ENCODE measurements at places on chromosomes 7 and 10.

- ATAC-seq: no peak
Measured at GRCh38 chr7:51882412-51882811, 565.8 kb upstream of the COBL start.

- no peak for ATAC-seq
Measured at GRCh38 chr10:28442403-28442802, 90.5 kb upstream of the WAC start.

DNA sequence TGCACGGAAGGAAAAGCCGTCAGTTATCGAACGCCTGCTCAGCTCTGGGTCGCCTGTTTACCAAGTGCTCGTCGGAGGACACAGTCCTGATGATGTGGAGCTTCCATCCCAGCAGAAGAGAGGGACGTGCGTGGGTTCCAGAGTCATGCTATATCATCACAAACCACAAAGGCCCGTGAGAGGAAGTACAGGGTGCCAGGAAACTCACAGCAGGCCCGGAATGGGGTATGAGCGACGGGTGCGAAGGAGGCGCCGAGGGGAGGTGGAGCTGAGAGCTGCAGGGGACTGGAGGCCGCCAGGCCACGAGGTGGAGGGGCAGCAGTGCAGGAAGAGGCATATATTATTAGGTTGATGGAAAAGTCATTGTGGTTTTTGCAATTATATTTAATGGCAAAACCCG lies 102.5 kb downstream of the ACTR3B start:
- no peak for ATAC-seq

- no peak for ATAC-seq
Measured at GRCh38 chr7:30717181-30717580, 34.8 kb upstream of the INMT start.

- ATAC-seq: no peak
Measured at GRCh38 chr7:26696978-26697377, 167.4 kb downstream of the SKAP2 start.

GRCh38 chr10:43671659-43672531 lies 23.2 kb upstream of the ZNF32 start:
- ATAC-seq: peak; percentile 42

DNA sequence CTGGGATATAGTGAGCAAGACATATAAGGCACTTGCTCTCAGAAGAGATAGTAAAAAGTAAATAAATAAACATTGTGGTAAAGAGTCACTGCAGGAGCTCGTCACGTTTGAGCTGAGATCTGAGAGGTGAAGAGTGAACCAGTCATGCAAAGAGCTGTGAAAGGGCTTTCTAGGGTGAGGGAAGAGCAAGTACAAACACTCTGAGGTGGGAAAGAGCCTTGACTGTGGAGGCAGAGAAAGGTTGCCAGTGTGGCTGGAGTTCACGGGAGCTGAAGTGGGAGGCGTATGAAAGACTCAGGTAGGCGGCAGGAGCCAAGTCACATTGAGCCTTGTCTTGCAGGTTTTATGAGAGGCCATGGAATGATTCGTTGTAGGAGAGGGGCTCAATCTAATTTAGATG lies 141.0 kb downstream of the C1GALT1 start:
- ATAC-seq: no peak

DNA sequence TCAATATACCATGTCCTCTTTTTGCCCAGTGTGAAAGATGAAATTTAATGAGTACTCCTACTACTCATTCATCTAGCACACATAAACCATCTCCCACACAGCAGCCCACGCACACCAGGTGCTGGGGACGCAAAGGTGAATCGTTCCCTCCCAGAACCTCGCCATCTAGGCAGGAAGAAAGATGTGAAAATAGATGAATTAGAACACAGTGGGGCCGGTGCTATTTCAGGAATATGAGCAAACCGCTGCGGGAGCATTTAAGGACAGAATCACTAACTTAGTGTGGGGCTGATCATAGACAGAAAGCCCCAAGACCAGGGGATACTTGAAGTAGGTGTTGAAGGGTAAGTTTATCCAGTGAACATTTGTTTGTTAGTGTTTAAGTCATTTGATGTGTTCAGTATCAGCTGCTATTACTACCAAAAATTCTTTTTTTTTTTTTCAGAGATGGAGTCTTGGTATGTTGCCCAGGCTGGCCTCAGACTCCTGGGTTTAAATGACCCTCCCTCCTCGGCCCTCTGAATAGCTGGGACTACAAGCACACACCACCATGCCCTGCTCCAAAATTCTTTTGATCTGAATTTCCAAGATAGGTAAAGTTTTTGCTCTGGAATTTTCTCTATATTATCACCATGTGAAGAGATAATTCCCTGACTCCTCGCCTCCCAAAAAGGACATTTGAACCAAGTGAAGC lies 48.8 kb downstream of the CPXM2 start:
- no peak for ATAC-seq

GRCh38 chr7:37445790-37446189 lies 2.9 kb downstream of the ELMO1 start:
- ATAC-seq: no peak

DNA sequence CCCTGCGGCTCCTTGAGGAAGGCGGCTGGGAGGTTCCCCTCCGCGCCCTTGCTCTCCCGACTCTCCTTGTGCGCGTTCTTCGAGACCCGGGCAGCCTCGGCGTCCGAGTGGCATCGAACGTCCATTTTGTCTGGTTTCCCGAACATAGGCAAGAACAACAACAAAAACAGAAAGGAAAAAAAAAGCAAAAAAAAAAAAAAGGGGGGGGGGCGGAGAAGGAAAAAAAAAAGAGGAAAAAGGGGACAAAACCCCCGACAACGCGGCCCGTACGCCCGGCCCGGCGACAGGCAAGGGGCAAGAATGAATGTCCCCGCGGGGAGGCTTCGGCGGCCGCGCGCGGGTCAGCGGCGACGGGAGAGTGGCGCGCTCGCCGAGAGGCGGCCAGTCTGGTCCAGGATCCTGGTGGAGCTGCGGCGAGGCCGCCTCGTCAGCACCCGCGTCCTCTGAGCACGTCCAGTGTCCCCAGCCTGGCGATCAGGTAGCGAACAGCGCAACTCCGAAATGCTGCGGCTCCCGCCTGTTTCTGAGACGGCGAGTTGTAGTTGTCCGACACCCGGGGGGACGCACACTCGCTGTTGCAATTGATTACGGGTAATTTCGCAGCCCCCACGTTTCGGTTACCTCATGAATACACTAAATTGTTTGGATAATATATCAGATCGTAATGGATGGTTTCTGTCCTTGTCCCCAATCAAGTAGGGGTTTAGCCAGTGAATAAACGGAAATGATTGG lies at the start of gene VAX1:
VAX1 (minus strand) TSS at position 360 of the 732 bp plus-strand sequence; CDS start at position 146, 214 bp downstream.
- ATAC-seq: no peak

DNA sequence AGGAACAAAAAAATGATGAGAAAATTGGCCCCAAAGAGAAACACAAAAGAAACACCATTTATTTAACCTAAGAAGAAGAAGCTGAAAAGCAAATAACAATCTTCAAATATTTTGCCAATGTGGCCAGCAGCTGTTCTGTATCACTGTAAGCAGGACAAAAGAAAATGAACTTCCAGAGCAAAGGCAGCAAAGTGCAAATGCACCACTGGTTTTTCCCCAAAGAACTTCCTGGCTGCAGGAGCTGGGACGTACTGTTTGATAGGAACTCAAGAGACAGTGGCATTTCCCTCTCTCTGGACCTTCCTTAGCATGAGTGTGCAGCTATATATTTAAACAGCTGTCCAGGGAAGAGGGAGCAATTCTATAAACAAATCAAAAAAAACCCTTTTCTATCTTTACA lies 60.4 kb downstream of the RNLS start:
- ATAC-seq: no peak

- ATAC-seq: no peak
Measured at GRCh38 chr10:118439824-118440223, 97.7 kb upstream of the FAM204A start.

GRCh38 chr7:1679326-1679965 lies 9.4 kb downstream of the ELFN1 start:
- no peak for ATAC-seq

DNA sequence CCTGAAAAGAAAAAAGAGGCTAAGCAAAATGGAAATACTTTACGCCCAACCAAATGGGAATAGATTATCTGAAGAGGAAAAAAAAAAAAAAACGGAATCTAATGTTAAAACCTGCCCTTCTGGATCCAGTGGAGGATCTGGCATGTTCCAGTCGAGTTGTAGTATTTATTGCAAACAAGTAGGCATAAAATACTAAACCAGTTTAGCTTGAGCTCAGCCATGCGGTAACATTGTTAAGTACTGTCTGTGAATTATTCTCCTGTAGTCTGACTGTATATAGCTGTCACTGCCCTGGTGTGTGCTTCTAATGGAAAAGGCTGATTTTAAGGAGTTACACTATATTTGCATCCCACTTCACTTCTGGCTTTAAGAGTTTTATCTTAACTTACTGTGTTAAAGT lies 40.3 kb downstream of the CELF2 start:
- no peak for ATAC-seq

DNA sequence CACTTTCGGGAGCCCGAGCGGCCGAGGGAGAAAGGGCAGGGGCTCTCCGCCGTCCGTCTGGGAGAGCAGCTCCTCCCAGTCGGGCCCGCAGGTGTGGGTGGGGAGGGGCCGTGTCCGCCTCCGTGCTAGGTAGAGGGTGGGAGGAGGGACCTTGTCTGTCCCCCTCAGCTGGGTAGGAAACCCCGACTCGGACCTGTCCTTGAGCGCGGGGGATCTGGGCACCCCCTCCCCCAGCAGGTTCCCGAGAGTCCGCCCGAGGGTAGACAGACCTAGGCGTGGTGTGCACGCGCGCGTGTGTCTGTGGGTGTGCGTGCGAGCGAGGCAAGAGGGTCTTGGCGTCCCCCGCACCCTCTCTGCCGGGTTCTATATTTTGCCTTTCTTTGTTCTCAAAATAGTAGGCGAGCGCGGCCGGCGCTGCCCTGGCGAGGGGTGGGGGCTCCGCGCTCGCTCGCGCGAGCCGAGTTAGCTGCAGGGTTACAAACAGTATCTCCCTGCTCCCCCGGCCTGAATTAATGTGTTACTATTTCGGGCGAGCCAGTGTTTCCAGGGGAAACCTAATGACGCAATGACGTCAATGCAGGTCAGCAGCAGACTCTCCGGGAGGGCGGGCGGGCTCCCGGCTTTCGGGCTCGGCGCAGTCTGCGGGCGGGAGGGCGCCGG lies 73.9 kb upstream of the LEP start:
- ATAC-seq: peak; percentile 6

DNA sequence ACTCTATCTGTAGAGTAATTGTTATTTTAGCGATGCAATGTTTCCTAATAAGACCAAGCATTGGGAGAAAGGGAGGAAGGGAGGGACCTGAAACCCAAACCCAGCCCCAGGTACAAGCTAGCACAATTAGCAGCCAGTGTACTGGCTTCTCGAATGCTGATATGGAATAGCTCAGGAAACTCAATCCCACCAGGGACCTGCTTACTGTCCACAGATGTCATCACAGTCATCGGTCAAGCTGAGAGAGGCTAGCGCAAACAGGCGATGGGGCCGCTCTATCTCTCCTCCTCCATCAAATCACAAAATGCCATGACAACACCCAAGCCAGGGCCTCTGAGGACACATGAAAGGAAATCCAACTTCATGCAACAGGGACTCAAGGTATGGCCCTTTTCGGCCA lies 192.1 kb downstream of the KCNMA1 start:
- ATAC-seq: no peak

DNA sequence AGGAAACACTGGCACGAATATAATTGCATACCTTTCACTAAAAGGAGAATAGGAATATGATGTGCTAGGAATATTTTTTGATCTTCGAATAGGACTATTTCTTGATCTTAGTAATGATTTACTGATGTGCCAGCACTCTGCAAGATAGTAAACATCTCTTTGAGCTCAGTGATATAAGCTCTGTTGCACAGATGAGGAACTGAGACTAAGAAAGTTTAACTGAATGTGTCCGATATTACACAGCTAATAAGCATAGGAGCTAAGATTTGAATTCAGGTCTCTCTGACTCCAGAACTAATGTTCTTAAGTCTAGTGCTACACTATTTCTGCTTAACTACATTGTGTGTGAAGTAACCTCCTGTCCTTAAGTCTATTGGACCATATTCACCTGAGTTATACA lies 98.4 kb upstream of the PTPRZ1 start:
- no peak for ATAC-seq

GRCh38 chr7:47635091-47636080 lies 53.5 kb upstream of the TNS3 start:
- no peak for ATAC-seq

- no peak for ATAC-seq
Measured at GRCh38 chr7:105934572-105935185, 28.4 kb upstream of the CDHR3 start.

DNA sequence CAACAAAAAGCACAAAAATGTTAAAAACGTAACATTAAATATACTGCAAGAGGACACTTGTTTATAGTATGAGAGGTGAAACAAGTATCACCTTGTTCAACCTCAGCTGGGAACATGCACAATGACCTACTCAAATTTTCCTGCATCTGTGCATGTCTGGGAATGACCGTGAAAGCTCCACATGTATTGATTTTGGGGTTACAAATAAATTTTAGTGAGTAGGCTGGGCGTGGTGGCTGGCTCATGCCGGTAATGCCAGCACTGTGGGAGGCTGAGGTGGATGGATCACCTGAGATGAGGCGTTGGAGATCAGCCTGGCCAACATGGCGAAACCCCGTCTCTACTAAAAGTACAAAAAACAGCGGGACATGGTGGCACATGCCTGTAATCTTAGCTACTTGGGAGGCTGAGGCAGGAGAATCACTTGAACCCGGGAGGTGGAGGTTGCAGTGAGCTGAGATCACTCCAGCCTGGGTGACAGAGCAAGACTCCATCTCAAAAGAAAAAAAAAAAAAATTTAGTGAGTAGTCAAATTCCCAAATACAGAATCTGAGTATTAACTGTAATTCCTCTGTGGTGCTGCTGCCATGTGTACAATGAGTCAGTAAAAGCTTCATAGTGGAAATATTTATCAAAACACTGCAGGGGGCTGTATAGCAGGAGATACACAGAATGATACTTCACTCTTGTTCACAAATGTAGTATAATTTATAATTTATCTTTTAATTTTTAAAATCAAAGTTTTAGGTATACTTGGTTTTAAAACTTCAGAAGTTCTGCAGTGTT lies 41.1 kb downstream of the SUGCT start:
- no peak for ATAC-seq

- no peak for ATAC-seq
Measured at GRCh38 chr7:118245267-118246040, 20.9 kb downstream of the ANKRD7 start.

- no peak for ATAC-seq
Measured at GRCh38 chr7:70460071-70460470, 671.9 kb upstream of the GALNT17 start.

GRCh38 chr10:11036424-11037011 lies 18.8 kb downstream of the CELF2 start:
- ATAC-seq: no peak

DNA sequence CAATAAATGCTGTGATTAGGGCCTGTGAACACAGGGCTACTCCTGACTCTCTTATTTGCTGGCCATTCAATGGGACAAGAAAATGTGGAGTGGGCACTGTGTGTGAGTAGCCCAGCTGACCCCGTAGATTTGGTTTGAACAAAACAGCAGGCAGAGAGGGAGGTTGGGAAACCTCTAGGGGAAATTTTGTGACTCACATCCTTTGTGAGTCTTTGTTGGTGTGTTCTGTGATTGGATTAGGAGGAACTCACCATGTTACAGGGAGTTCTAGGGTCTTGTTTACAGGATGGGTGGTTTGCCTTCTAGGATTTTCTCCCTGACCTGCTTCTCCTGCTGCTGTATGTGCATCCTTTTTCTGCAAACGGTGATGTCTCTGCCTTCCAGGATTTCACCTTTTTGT lies 128.3 kb upstream of the MKI67 start:
- no peak for ATAC-seq

All from activated CD4-positive, CD25-positive, alpha-beta regulatory T cell treated with anti-CD3 and anti-CD28 coated beads, Interleukin-2, amount 50 U/mL, for 24 hours (primary cell).